Neural progenitor cell (in vitro differentiated cells): ENCODE measurements at places on chromosomes 7 and 10. TPM values are rescaled to one million over a fixed set of nuclear protein-coding genes. Genes with fewer than 3 reads are reported as not detected.

The EPHA1 gene
- 4.1 and 6.0 TPM in 2 replicates for total RNA-seq

GRCh38 chr10:89351780-89352597 lies 24.2 kb downstream of the IFIT3 start:
- H3K36me3 ChIP-seq = no peaks in the 10 kb centered on the region
- no peak overlapping the region for H3K4me3 ChIP-seq
- DNase-seq = no peak
- H3K27ac ChIP-seq = no peak overlapping the region
- no peaks in the 10 kb centered on the region for H3K27me3 ChIP-seq

The VGF gene
- 0.65 and 1.6 TPM in 2 replicates for total RNA-seq

- H3K36me3 ChIP-seq = no peaks in the 10 kb centered on the region
- DNase-seq = no peak
- H3K4me3 ChIP-seq = no peak overlapping the region
Observed at GRCh38 chr10:131934769-131935168, 34.0 kb downstream of the PPP2R2D start.

The DPCD gene
- total RNA-seq = 49.7 and 71.1 TPM in 2 replicates

- H3K4me1 ChIP-seq = no peaks in the 10 kb centered on the region
- H3K27me3 ChIP-seq = no peaks in the 10 kb centered on the region
- DNase-seq = no peak
- H3K27ac ChIP-seq = no peak overlapping the region
- H3K36me3 ChIP-seq = no peaks in the 10 kb centered on the region
Observed at GRCh38 chr10:12712293-12712983, 289.1 kb downstream of the CCDC3 start.

- H3K4me3 ChIP-seq = no peak overlapping the region
- DNase-seq = no peak
- H3K27me3 ChIP-seq = no peaks in the 10 kb centered on the region
- no peaks in the 10 kb centered on the region for H3K4me1 ChIP-seq
Observed at GRCh38 chr10:131834152-131834810, 66.5 kb upstream of the PPP2R2D start.

DNA sequence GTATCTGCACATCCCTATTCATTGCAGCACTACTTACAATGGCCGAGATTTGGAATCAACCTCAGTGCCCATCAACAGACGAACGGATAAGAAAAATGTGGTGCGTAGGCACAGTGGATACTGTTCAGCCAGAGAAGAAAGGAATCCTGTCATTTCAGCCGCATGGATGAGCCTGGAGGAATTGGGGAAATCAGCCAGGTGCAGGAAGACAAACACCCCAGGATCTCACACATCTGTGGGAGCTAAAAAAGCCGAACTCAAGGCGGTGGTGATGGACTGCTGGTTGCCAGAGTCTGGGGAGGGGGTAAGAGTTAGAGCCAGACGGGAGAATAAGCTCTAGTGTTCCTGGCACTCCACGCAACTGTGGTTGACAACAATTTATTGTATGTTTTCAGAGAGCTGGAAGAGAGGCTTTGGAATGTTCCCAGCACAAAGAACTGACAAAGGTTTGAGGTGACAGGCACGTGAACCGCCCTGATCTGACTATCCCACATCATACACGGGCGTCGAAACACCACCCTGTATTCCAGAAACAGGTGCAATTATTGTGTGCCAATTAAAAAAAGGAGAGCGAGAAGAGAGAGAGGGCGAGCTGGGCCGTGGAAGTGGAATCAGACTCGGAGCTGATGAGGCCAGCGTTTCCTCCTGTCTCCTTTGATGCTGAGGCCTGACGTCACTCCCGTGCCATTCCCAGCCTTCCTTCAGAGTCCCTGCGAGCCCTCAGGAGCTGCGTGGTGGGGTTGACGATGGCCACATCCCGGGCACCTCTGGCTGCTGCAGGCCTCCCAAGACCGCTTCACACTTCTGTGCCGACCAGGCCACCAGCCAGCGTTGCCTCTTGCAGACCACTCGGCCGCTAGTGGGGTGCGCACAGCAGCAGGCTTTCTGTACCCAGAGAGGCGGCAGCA lies 189.5 kb downstream of the DNAJB6 start:
- H3K36me3 ChIP-seq = no peaks in the 10 kb centered on the region
- H3K4me3 ChIP-seq = no peak overlapping the region
- no peak overlapping the region for H3K27ac ChIP-seq
- H3K4me1 ChIP-seq = peaks cover 4% of the 10 kb centered on the region
- H3K27me3 ChIP-seq = no peaks in the 10 kb centered on the region
- peak; percentile 27 for DNase-seq

DNA sequence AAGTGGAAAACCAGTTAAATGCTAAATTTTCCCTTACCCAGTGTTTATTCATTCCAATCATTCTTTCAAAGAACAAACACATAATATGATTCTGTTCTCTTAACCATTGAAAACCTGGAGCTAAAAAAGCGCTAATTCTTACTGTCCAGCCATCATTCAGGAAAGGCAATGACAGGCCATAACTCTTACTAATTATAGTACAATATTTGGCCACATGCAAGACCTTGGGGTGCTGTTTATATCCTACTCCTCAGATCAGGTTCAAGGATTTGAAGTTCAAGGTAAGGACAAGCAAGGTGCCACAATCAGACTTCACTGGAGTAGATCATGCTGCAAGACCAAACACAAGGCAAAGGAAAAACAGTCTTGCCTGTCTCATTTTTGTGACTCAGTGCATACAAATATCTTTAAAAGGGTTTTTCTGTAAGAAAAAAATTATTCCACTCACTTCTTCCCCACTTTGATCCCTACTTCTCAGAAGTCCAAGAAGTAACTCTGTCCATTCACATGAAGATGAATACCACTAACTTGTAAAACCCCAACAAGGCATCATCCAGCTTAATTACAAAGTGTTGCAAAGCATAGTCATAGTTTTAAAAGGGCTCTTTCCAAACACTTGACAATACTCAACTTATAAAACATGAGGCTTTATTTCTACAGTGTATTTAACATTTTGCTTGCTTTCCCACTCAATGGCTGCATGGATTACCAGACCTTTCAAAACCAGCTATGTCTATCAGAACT lies 153.0 kb downstream of the DOCK4 start:
- H3K4me1 ChIP-seq = peaks cover 4% of the 10 kb centered on the region
- no peak overlapping the region for H3K27ac ChIP-seq
- H3K4me3 ChIP-seq = no peak overlapping the region
- no peaks in the 10 kb centered on the region for H3K27me3 ChIP-seq
- no peak for DNase-seq

DNA sequence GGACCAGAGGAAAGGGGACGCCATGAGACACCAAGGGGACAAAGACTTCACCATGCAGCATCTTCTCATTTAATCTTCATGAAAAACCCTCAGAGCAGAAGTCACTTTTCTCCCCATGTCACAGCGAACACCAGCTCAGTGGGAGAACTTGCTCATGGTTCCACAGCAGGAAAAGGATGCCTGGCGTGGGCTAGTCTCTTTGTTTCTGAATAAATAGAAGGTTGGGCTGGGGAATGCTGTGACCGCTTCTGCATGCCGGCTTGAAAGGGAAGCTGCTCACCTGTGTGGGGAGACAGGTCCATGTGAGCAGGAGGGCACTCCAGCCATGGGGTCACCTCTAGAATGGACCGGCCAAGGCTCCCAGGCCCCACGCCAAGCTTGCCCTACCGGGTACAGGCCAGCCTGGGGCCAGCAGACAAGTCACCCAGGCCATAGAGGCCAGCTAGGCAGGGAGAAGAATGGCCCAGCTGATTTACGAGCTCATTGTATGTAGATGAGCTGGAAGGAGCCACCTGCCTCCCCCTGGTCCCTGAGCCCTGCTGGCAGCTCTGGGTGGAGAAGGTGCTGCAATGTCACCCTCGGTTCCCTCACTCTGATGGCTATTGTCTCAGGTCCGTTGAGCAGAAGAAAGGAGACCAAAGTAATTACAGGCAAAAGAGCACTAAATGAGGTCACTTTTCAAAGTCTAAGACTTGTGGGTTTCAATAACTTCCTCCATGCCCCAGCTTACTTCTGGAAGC lies 82.0 kb upstream of the PDZD8 start:
- H3K36me3 ChIP-seq = no peaks in the 10 kb centered on the region
- DNase-seq = no peak
- H3K27me3 ChIP-seq = no peaks in the 10 kb centered on the region
- H3K4me3 ChIP-seq = no peak overlapping the region
- H3K27ac ChIP-seq = no peak overlapping the region
- peaks cover 4% of the 10 kb centered on the region for H3K4me1 ChIP-seq

The UFSP1 gene
- 4.0 TPM in 1 of 2 replicates, not detected in the other for total RNA-seq

The SPDYE6 gene
- total RNA-seq = not detected in 2 replicates

- H3K27me3 ChIP-seq = no peaks in the 10 kb centered on the region
- H3K4me1 ChIP-seq = peaks cover 11% of the 10 kb centered on the region
- no peak for DNase-seq
Observed at GRCh38 chr7:111238886-111239285, 148.0 kb downstream of the LRRN3 start.

The GBX1 gene
- not detected in 2 replicates for total RNA-seq

DNA sequence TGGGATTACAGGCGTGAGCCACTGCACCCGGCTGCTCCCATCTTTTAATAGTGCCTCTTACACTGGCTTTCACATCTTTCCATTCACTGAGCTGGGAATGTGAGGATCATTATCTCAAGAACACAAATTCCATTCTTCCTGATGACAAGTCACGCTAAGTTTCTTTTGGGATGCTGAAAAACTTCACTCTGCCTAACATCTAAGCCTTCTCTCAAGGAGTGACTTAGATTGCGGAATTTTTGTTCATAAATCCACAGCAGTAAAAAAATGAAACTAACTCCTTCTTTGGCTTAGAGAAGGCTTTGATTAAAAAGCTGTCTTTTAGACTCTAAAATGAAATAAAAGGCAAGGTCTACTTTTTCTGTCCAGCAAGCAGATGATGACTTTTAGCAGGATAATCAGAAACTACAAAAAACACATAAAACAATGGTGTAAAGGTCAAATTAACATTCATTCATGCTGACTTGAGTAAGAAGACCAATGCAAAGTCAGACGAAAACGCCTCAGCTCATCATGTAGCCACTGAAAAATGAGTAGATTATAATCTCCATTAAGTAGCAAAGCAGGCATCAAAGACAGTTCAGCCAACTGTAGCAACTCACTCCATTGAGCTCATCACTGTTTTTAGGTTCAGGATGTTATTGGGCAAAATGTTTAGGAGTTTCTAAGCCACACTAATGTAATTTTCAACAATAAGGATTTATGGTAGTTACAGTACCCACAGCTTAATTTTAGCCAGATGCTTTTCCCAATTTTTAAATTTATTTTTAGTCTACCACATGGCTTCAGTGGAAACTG lies 178.8 kb downstream of the ELMO1 start:
- H3K27ac ChIP-seq = no peak overlapping the region
- no peaks in the 10 kb centered on the region for H3K36me3 ChIP-seq
- no peak overlapping the region for H3K4me3 ChIP-seq
- H3K4me1 ChIP-seq = peaks cover 2% of the 10 kb centered on the region

- no peak overlapping the region for H3K27ac ChIP-seq
- H3K36me3 ChIP-seq = no peaks in the 10 kb centered on the region
- no peaks in the 10 kb centered on the region for H3K4me1 ChIP-seq
- H3K27me3 ChIP-seq = no peaks in the 10 kb centered on the region
- H3K4me3 ChIP-seq = no peak overlapping the region
Observed at GRCh38 chr7:108557191-108557590, 12.3 kb downstream of the THAP5 start.

DNA sequence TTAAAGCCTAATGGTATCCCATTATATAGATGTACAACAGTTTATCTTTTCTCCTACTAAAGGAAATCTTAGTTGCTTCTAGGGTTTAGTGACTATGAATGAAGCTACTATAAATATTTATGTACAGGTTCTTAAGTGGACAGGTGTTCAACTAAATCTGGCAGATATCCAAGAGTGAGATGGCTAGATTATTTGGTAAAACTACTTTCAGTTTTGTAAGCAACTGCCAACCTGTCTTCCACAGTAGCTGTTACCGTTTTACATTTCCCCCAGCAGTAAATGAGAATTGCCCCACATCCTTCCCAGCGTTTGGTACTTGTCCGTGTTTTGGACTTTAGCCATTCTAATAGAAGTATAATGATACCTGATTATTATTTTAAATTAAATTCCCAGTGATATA lies 144.9 kb upstream of the MAGI2 start:
- H3K27ac ChIP-seq = no peak overlapping the region
- H3K27me3 ChIP-seq = no peaks in the 10 kb centered on the region
- H3K4me3 ChIP-seq = no peak overlapping the region
- DNase-seq = no peak
- H3K36me3 ChIP-seq = no peaks in the 10 kb centered on the region
- H3K4me1 ChIP-seq = no peaks in the 10 kb centered on the region

DNA sequence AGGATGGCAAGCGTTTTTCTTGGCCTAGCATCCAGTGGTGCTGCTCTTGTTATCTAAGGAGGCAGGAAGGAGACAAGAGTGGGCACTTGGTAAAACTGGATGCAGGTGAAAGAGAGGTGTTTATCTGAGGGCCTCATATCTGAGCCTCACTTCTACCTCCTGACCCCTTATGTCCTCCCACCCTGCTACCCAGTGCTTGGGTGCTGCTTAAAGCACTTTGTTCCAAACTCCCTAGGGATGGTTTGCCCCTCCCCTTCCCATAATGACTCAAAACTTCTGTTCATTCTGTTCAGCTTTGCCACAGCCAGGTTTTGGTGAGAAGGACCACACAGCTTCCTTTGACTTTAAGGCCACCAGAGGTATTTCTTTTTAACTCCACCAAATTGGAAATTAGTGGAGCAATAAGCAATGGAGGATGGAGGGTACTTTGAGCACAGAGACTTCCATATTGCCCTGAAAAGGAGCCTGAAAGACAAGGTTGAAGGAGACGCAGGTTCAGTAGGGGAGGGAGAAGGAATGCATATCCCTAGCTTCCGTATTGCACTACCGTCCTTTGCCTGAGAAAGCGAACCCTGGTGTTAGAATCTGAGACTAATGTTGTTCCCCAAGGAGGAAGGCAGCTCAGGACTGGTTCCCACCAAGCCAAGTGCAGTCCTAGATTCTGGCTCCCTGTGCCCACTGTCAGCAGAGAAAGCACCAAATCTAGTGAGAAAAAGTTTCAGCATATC lies 30.1 kb downstream of the ENTPD1 start:
- no peaks in the 10 kb centered on the region for H3K36me3 ChIP-seq
- peak; percentile 12 for DNase-seq
- peaks cover 11% of the 10 kb centered on the region for H3K4me1 ChIP-seq
- no peaks in the 10 kb centered on the region for H3K27me3 ChIP-seq

The CALCR gene
- total RNA-seq = 0.22 TPM in 1 of 2 replicates, not detected in the other

DNA sequence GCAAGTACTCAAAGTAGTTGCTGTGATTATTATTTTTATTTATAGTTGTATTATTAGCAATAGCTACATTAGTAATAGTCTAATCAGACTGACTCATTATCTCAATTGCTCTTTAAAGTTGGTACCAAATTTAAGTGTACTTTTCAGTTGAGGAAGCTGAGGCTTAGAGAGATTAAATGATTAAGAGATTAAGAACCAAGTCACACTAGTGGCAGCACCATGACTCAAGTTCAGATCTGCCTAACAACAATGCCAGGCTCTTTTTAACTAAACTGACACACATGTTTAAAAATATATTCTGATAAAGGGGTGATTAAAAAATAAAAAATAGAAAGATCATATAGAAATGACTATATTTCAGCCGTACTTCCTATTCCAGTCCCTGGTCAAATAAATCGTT lies 42.0 kb downstream of the FZD1 start:
- no peaks in the 10 kb centered on the region for H3K36me3 ChIP-seq
- peaks cover 10% of the 10 kb centered on the region for H3K4me1 ChIP-seq
- no peaks in the 10 kb centered on the region for H3K27me3 ChIP-seq
- no peak for DNase-seq

- no peaks in the 10 kb centered on the region for H3K36me3 ChIP-seq
- H3K4me3 ChIP-seq = no peak overlapping the region
- DNase-seq = no peak
- no peak overlapping the region for H3K27ac ChIP-seq
Observed at GRCh38 chr7:29516491-29516890, 47.1 kb upstream of the PRR15 start.

- H3K36me3 ChIP-seq = no peaks in the 10 kb centered on the region
- no peak for DNase-seq
- H3K27ac ChIP-seq = no peak overlapping the region
- H3K27me3 ChIP-seq = no peaks in the 10 kb centered on the region
- peaks cover 72% of the 10 kb centered on the region for H3K4me1 ChIP-seq
Observed at GRCh38 chr10:71089162-71089561, 123.2 kb upstream of the UNC5B start.

The TET1 gene
- 47.9 and 67.3 TPM in 2 replicates for total RNA-seq
